ENCODE measurements at places on chromosomes 16 and 17.

DNA sequence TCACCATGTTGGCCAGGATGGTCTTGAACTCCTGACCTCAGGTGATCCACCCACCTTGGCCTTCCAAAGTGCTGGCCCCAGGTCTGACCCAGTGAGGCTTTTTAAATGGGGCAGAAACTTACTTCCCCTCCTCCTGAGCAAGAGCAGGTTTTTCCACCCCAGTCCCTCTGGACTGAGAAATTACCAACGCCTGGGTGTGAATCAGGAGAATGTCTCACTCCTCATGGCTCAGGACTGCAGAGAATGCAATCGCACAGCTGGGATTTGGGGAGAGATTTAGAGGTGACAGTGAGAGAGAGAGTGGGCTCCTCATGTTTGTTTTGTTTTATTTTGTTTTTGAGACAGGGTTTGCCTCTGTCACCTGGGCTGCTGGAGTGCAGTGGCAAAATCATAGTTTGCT, 203.6 kb downstream of the RAB11FIP4 start:
- no peak for DNase-seq

DNA sequence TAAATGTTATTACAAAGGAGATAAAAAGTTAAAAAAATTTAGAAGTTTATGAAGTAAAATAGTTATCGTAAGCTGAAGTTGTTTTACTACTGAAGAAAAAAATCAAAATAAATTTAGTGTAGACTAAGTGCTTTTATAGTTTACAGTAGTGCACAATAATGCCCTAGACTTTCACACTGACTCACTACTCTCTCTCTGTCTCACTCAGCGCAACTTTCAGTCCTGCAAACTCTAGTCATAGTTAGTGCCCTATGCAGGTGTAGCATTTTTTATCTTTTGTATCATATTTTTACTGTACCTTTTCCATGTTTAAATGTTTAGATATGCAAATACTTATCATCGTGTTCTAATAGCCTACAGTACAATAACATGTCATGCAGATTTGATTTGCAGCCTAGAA, 17.7 kb upstream of the TOM1L1 start:
- no peak for DNase-seq

DNA sequence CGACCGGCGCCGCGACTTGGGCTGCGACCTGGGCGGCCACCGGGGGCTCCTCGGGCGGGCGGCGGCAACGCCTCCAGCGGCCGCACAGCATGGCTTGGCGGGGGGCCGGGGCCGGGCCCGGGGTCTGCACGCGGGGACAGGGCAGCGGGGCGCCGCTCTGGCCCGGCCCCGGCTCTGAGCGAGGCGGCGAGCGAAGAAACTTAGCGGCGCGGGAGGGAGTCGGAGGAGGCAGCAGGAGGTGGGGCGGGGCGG, at the start of gene PLCD3:
TSS of gene PLCD3 (minus strand) at position 196 of the 252 bp plus-strand sequence. CDS start at position 91, 105 bp downstream.
- no peak for DNase-seq

- no peak for DNase-seq
These were observed 188.0 kb upstream of the GSE1 start for GRCh38 chr16:85425074-85425662.

- DNase-seq = no peak
These were observed 141.4 kb upstream of the PLEKHM1 start for GRCh38 chr17:45631941-45632340.

GRCh38 chr17:31490019-31490650, 98.7 kb downstream of the RAB11FIP4 start:
- no peak for DNase-seq

DNA sequence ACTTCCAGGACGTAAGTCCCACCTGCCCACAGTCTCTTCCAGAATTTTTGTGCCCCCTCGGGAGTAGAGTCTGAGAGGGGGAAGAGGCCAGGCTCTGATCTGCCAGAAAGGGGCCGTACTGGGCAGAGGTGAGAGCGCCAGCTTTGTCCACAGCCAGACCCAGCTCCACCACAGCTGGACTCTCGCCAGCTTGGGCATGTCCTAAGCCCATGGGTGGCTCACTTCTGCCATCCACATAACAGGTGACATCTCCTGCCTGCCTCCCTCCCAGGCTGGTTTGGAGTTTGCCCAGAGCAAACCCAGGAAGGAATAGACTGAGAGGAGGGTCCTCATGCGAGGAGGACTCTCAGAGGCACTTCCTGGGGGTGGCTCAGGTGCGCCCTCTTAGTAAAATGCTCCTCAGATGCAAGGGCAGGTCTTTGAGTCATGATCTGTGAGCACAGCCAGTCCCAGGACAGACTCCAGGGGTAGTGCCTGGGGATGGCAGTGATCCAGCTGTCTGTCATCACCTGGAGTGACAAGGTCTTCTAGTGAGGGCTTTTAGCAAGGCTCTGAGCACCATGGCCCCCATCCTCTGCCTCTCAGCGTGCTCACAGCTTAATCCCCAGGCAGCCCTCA, 89.2 kb downstream of the AMFR start:
- no peak for DNase-seq

DNA sequence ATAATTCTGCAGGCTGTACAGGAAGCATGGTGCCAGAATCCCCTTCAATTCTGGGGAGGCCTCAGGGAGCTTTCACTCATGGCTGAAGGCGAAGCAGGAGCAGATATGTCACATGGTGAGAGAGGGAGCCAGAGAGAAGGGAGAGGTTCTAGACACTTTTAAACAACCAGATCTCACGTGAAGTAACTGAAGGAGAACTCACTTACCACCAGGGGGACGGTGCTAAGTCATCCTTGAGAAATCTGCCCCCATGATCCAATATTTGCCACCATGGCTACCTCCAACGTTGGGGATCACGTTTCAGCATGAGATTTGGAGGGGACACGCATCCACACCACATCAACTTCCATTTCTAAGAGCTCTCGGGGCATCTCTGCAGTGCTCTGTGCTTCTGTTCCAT, 37.4 kb upstream of the GNA13 start:
- no peak for DNase-seq

GRCh38 chr16:69930117-69930776, 20.9 kb upstream of the CLEC18A start:
- peak; percentile 11 for DNase-seq

- DNase-seq = no peak
These were observed 107.1 kb downstream of the STX8 start for GRCh38 chr17:9468532-9468931.

GRCh38 chr17:7369825-7370224, 11.1 kb upstream of the TNK1 start:
- no peak for DNase-seq

- DNase-seq = no peak
These were observed 40.6 kb downstream of the GOSR1 start for GRCh38 chr17:30517786-30518185.

GRCh38 chr16:4960579-4960978, 2.4 kb downstream of the SEC14L5 start:
- no peak for DNase-seq

DNA sequence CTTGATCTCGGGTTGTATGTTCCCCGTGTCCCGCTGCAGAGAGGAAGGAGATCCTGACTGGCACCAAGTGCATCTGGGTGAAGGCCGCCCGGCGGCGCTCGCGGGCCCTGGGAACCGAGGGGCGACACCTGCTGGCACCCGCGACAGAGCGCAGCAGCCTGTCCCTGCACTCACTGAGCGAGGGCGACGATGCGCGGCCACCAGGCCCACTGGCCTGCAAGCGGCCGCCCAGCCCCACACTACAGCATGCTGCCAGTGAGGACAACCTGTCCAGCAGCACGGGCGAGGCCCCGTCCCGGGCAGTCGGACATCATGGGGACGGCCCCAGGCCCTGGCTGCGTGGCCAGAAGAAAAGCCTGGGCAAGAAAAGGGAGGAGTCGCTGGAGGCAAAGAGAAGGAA, 7.5 kb downstream of the BTBD17 start:
- DNase-seq = no peak

DNA sequence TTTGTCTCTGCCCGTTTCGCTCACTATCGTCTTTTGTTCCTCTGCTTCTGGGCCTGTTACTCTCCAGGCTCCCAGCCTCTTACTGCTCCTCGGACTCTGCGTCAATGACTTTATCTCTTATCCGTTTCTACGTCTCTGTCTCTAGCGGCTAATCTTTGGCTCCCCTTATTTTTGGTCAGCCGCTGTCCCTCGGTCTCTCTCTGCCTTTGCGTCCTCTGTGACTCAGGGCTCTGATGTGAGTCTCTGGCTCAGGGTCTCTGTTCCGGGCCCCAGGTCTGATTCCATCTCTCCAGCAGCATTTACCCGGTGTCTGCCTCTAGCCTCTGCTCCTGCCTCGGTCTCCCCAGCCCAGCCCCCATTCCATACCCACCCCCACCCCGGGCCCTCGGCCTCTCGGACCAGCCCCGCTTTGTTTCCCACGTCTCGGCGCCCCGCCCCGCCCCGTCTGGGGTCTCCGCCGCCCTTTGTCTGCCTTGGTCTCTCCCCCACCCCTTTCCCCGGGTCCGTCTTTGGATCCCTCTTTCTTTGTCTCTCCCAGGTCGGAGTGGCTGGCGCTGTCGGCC, 547 bp upstream of the ZNF48 start:
- DNase-seq = no peak

DNA sequence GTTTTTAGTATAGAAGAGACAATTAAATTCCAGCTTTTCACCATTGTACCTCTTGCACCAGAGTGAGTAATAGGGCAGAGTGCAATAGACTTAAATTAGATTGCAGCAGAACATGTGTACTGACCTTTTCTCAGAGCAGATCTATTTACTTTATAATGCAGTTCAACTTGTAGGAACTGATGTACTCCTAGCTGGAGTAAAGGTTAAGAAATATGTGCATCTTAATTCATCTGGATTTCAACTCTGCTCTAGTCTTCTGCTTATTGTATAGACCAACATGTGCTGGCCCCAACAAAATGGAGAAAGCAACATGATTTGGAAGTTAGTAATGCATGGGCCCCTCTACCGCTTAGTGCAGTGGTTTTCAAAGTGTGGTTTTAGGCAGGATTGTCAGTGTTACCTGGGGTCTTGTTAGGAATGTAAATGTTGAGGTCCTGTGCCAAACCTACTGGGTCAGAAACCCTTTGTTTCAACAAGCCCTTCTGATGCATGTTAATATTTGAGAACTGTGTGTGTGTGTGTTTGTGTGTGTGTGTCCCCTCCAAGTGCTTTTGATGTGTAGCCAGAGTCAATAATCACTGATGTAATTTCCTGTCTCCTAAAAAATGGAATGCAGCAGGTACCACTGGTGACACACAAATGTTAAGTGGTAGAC, 138.6 kb downstream of the TOX3 start:
- no peak for DNase-seq

GRCh38 chr17:42414704-42415409, 8.2 kb downstream of the CAVIN1 start:
- no peak for DNase-seq

GRCh38 chr16:78946556-78946955, 654.0 kb downstream of the MAF start:
- no peak for DNase-seq

DNA sequence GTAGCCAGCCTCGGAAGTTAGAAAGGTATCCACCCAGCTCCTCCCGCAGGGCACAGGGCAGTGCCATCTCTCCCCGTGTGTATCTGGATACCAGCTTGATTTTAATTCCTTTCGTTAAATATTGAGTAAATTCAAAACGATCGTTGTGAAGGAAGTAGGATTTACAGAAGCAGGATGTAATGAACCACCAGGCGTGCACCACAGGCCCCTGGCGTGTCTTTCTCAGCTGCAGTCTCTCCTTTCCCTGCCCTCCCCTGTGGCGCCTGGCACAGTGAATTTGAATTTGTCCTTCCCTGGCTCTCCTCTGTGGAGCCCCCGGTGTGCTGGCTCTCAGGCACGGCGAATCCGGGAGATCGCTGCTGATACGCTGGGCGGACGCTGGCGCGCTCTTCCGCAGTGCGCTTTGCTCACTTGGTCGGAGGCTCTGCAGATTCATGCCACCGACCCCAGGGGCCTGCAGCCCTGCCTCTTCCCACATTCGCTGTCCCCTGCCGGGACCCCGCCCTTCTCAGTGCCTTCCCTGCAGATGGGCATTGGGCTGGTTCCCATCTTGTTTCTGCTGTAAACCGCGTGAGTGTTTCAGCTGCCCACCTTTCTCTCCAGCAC, 164.6 kb downstream of the RPTOR start:
- DNase-seq = no peak

GRCh38 chr17:51912939-51913338, 245.6 kb downstream of the CA10 start:
- no peak for DNase-seq

DNA sequence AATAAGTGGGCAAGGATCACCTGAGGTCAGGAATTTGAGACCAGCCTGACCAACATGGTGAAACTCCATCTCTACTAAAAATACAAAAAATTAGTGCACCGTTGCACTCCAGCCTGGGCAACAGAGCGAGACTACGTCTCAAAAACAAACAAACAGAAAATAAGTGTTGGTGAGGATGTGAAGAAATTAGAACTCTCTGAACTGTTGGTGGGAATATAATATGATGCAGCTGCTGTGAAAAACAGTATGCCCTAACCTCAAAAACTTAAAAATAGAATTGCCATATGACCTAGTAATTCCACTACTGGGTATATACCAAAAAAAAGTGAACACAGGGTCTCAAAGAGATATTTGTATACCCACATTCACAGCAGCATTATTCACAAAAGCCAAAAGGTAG, 26.1 kb downstream of the GLG1 start:
- no peak for DNase-seq

DNA sequence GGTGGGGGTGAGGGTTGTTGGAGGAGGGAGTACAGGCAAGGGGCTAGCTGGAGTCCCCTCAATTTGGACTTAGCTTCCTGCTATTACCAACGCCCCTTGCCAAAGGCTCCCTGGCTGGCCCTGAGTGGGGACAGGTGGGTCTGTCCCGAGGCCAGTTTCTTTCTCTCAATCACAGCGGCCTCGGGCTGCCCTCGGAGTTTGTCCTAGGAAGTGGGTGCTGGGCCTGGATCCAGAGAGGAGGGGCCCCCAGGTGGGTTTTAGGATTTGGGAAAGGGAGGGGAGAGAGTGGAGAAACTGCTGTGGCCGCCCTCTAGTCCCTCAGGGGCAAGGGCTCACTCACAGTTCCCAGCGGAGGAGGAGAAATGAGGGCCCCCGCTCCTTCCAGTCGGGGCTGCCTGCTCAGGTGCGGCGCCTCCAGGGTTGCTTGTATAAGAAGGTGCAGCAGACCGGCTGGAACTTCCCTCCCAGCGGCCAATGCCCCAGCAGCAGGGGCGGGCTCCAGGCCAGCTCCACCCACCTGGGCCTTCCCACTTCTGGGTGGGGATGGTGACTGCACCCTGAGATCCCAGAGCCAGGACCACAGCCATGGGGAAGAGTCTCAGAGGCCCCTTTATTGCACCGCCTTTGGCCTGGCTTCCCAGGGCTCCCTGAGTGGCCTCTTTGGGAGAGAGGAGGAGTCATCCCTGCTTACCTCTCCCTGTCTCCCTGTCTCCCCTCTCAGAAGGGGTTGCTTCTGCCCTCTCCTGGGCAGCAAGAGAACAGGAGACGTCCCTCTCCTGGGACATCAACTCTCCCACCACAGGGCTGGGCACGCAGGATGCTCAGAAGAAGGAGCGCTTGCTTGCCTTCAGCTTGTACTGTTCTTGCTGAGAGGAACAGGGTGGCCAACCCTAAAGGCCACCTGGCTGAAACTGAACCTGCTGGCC, 112.0 kb upstream of the SMURF2 start:
- no peak for DNase-seq

GRCh38 chr16:67246081-67246755, 1.1 kb downstream of the FHOD1 start:
- peak; percentile 49 for DNase-seq

- no peak for DNase-seq
These were observed 2.0 kb upstream of the KRT38 start for GRCh38 chr17:41442739-41443138.
